ENCODE measurements at places on chromosomes 7 and 10. TPM values are rescaled to one million over a fixed set of nuclear protein-coding genes. Genes with fewer than 3 reads are reported as not detected.

GRCh38 chr7:121853307-121853706, 19.7 kb upstream of the PTPRZ1 start:
- no peaks in the 10 kb centered on the region for H3K36me3 ChIP-seq
- no peak overlapping the region for H3K27ac ChIP-seq
- H3K4me3 ChIP-seq = no peak overlapping the region
- DNase-seq = no peak

DNA sequence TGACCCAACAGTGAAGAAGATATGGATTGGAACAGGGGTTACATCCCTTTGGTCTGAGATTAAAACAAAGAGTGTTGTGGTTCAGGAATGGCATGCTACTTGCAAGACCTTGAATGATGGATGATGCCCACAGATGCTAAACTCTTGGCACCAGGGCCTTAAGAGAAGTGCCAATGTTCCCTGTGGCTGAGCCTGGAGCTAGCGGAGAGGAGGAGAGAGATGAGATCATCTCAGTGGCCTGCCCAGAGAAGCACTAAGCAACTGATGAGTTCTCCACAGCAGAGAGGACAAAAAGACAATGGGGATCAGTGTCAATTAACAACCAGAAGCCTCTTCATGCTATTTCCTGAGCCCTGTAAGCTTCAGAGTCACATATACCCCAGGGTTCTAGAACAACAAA, 97.8 kb downstream of the ELAPOR2 start:
- no peak for DNase-seq
- H3K4me1 ChIP-seq = no peaks in the 10 kb centered on the region
- H3K27me3 ChIP-seq = peaks cover 2% of the 10 kb centered on the region
- H3K36me3 ChIP-seq = no peaks in the 10 kb centered on the region
- H3K4me3 ChIP-seq = no peak overlapping the region

GRCh38 chr7:120729245-120729644, 128.7 kb downstream of the TSPAN12 start:
- peaks cover 6% of the 10 kb centered on the region for H3K4me1 ChIP-seq
- no peak overlapping the region for H3K4me3 ChIP-seq
- no peaks in the 10 kb centered on the region for H3K27me3 ChIP-seq
- H3K27ac ChIP-seq = no peak overlapping the region
- no peak for DNase-seq
- H3K36me3 ChIP-seq = no peaks in the 10 kb centered on the region

- no peaks in the 10 kb centered on the region for H3K4me1 ChIP-seq
- no peak overlapping the region for H3K4me3 ChIP-seq
Measured at GRCh38 chr10:19922236-19922963, 106.2 kb downstream of the PLXDC2 start.

DNA sequence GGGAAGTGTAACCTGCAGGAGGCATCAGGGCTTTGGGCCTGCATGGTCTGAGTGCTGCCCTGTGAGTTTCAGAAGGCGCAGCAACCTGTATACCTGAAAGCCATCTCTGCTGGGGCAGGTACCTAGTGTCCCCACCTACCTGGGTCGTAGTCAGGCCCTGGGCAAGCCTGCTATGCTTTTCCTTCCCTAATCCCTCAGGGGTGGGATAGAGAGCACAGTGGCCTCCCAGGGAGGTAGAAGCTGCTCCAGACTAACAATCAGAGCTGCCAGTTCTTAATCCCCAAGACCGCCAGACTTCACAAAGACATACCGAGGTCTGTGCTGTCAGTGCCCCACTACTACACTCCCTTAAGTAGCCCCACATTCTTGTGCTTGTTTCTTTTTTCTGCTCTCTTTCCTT, 52.0 kb downstream of the PTEN start:
- peaks cover 61% of the 10 kb centered on the region for H3K4me1 ChIP-seq
- no peak overlapping the region for H3K27ac ChIP-seq
- H3K27me3 ChIP-seq = peaks cover 2% of the 10 kb centered on the region

CRPPA gene
- 2.5 TPM for total RNA-seq

MEOX2 gene
- not detected for total RNA-seq

FZD8 gene
- total RNA-seq = 0.36 TPM

SPOCK2 gene
- total RNA-seq = not detected

MBL2 gene
- total RNA-seq = not detected

GRCh38 chr10:69959911-69960310, 92.7 kb upstream of the MACROH2A2 start:
- H3K36me3 ChIP-seq = peaks cover 15% of the 10 kb centered on the region
- peaks cover 5% of the 10 kb centered on the region for H3K4me1 ChIP-seq
- DNase-seq = no peak
- peaks cover 11% of the 10 kb centered on the region for H3K27me3 ChIP-seq

Data from HFFc6 (cell line).